Activated CD4-positive, alpha-beta T cell treated with anti-CD3 and anti-CD28 coated beads for 36 hours (primary cell): ENCODE measurements at places on chromosomes 11 and 22.

DNA sequence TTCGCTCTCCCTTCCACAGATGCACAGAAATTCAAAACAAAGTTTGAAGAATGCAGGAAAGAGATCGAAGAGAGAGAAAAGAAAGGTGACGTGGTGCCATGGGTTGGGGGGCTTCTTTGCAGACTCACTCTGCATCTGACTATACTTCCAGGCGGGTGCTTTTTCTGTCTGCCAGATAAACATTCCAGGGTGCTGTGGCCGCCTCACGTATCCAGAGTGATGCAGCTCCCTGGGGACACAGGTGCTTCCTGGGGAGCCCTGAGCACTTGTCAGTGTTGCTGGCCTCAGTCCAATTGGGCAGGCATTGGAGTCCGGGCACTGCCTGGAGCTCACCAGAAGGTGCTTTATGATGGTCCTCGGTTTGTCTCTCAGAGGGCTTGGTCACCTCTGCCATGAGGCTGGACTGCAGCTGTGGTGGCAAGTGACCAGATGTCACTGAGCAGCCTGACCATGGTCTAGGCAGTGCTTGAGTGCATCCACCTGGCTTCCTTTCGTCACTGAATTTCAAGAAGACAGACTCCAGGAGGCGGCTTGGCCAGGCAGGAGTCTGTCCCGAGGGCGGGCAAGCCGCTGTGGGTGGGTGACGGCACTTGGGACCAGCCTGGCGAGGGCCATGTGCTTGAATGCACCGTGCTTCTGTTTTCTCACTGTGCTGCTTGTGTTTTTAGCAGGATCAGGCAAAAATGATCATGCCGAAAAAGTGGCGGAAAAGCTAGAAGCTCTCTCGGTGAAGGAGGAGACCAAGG lies 5.1 kb upstream of the ZDHHC8 start:
- DNase-seq = no peak

- DNase-seq = no peak
Observed at GRCh38 chr11:76634886-76635285, 35.7 kb downstream of the LRRC32 start.

DNA sequence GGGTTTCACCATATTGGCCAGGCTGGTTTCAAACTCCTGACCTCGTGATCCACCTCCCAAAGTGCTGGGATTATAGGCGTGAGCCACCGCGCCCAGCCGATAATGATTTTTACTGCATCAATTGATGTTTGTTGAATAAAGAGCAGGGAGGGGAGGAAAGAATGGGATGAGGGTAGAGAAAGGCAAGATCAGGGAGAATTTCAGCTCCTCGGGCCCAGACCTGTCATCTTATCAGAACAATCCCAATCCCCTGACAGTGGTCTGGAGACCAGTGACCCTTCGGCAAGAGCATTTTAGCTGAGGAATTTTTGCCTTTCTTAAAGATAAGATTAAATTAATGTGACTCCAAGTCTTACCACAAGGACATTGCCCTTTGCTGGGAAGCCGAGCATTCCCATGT lies 15.0 kb upstream of the ANO1 start:
- DNase-seq = no peak

DNA sequence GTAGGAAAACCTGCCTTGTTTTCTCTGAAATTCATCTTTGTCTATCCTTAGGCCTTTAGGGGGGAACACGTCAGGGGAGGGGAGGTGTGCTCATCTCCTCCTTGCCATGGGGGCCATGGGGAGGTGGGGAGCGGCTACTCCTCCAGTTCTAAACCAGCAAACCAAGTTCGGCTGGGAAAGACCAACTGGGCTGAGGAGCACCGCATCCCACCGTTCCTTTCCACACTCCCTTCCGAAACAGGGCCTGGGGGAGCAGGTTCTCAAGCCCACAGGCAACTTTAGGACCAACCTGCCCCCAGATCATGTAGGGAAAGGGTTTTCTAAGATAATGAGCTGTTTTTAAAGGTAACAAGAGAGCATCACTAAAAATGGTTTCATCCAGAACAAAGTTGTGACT lies 77.5 kb upstream of the PITPNB start:
- DNase-seq = no peak

- DNase-seq = no peak
Observed at GRCh38 chr11:118938491-118939403, 13.0 kb upstream of the BCL9L start.

DNA sequence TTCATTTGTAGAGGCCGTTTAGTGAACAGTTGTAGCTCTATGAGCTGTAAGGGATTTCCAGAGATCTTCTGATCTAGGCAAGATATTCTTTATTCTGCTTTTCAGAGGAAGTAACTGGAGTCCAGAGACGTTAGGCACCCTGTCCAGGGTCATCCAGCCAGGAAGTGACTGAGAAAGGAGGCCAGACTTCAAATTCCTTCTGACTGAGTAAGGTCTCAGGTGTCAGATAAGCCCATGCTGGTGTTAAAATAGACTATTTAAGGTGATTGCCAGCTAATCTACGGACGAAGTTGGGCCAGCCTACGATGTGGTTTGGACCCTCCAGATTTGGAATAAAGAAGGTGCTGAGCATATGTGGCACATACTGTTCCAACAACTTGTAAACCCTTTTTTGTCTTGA lies 54.6 kb downstream of the GRIK4 start:
- DNase-seq = no peak

- DNase-seq = no peak
Observed at GRCh38 chr11:113551645-113552044, 76.4 kb upstream of the DRD2 start.

DNA sequence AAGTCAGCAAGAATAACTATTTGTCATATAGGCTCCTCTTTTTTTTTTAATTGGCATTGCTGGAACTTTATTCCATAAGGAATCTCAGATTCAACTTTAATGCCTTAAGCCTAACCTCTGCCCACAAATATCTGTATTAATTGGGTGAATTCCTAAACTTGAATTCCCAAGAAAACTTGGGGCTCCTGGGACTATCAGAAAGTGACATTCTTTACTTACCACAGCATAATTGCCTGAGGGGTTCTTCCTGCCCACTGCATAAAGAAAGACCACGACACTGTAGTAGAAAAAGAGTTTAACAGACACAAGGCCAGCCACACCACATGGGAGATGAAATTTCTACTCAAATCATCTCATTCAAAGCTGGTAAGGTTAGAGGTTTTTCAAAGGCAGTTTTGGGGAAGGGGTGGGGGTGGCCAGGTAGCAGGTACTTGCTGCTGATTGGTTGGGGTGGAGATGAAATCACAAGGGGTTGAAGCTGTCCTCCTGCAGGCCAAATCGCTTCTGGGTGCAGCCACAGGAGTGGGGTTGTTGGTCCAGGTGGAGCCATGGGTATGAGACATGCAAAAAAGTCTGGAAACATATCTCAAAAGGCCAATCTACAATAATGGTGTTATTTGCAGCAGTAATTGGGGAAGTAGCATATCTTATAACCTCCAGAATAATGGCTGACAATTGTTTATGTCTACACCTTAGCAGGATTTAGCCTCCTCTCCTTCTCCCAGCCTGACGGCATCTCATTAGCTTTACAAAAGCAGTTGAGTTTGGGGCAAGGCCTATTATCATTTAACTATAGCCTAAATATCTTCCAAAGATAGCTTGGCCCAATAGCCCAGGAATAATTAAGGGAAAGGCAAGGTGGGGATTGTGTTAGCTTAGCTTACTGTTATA lies 4.8 kb upstream of the NLRP10 start:
- no peak for DNase-seq

- no peak for DNase-seq
Observed at GRCh38 chr22:28151151-28151816, 232.2 kb upstream of the PITPNB start.

DNA sequence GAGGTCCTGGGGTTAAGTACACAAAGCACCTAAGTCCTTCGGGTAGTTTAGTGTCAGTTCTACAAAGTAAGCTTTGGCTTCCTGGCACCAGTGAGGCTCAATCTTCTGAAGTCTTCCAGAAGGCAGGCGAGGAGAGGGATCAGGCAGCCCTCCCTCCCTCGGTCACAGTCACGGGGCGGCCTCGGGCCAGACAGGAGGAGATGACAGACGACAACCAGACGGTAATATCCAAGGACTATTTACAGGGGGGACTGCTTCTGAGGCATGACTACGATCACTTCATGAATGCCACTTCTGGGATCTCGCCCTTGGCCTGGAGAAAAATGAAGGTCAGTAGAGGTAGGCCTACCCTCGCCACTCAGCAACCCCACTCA lies 383 bp upstream of the TMEM223 start:
- DNase-seq = peak; percentile 48

- DNase-seq = no peak
Observed at GRCh38 chr11:36354221-36355003, 58.3 kb downstream of the PRR5L start.

DNA sequence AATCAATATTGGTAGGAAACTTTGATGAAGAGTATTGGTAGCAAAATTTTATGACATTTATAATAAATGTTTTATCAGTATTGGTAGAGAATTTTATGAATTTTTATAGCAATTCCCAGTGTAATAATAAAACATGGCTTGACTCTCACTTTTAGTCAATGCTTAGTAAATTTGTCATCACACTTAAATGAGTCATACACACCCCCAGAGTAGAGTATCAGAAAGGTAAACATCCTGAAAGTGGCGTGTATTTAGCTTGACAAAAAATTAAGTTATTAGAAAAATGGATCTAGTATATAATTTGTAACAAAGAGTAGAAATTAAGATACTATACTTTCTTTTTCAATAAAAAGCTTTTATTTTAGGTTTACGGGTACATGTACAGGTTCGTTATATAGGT lies 2.6 kb downstream of the MS4A3 start:
- DNase-seq = no peak

DNA sequence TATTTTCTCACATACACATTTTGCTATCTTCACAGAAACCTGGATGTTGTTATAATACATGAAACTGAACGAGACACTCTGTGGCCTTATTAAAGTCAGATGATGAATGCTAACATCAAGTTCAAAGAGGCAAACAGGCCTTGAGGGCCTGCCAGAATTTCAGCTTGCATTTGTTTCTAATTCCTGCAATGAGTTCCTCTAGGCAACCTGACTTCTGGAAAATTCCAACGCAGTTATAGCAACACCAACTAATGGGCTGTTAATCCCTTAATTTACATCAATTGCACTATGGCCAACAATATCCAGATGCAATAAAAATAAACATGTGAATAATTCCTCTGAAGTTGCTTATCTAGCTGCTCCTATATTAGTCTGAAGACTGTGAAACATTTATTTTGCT lies 19.1 kb downstream of the PAX6 start:
- DNase-seq = no peak

DNA sequence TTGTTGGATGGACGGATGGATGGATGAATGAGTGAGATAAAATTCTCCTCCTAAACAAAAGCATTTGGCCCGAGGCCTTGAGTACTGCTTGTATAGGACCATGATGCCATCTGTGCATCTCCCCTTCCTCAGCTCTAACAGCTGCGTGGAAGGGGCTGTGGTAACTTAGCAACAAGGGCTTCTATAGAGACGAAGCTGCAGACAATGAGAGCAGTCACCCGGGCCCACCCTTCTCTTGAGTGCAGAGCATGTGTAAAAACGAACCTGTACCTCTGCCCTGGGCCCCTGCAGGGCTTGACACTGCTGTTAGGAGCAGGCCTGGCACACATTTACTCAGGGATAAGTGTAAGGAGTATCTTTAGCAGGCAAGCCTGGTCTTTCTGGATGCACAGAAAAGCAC lies 391.5 kb downstream of the CADM1 start:
- no peak for DNase-seq

DNA sequence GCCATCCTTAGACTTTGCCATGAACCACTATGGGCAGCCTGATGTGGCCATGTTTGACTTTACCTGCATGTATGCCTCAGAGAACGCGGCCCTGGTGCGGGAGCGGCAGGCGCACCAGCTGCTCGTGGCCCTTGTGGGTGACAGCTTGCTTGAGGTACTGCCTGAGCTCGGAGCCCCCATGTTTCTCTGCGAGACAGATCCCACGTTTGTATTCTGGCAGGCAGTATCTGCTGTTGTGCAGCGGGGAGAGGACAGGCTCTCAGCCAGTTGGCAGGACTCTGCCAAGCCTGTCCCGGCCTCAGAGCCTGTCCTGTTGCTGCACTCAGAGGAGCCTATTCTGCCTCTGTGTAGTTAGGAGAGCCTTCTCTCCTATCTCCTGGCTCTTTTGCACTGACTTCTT lies 109.9 kb downstream of the MICAL2 start:
- DNase-seq = no peak

DNA sequence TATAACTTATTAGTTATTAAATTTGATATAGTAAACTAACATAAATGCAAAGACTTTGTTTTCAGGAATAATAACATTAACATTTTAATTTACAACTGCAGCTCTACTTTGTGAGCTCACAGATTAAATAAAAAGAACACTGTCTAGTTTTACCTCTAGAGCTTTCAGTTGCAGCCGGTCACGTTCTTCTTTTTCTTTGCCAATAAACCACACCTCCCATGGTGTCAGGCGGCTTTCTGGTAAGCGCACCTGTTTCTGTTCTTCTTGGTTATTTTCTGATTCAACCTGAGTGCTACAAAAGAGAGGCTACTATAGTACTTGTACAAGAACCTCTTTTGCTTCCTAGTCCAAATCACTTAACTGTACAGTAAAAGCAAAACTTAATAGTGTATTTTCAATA lies 5.8 kb downstream of the CCDC34 start:
- no peak for DNase-seq

DNA sequence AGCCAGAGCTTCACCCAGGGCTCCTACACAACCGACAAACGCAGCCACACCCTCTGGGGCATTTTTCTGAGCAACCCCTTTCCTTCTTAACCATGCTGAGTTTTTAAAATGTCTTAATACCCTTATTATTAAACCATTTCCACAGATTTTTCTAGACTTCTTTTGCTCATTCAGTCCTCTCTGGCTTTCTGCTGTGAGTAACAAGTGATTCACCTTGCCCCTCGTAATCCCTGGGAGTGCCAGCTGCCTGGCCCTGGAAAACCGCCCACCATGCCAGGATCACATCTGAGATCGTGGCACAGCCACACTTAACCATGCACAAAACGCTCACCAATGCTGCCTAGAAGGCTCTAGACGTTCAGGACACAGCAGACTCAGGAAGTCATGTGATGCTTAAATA lies 25.4 kb downstream of the YPEL1 start:
- no peak for DNase-seq

- peak; percentile 18 for DNase-seq
Observed at GRCh38 chr11:65445101-65445603, 22.6 kb downstream of the NEAT1 start.

- no peak for DNase-seq
Observed at GRCh38 chr11:614021-614622, 1.6 kb downstream of the IRF7 start.

DNA sequence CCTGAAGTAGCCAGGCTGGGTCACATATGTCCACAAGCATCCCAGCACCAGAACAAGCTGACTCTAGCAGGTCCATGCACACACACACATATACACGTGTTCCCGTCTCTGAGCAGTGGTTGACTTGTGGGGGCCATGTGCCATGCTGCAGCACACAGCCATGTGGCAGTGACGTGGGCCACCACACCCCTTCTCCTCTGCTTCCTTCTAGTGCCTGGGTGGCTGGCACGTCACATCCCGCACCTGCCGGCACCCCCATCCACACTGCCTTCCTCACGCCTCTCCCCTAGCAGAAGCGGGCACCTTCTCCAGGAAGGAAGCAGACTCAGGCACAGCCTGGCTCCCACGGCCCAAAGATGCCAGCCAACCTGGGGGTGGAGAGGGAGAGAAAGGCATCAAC lies 9.5 kb downstream of the SYT7 start:
- no peak for DNase-seq
